ENCODE measurements at places on chromosomes 7 and 10.

DNA sequence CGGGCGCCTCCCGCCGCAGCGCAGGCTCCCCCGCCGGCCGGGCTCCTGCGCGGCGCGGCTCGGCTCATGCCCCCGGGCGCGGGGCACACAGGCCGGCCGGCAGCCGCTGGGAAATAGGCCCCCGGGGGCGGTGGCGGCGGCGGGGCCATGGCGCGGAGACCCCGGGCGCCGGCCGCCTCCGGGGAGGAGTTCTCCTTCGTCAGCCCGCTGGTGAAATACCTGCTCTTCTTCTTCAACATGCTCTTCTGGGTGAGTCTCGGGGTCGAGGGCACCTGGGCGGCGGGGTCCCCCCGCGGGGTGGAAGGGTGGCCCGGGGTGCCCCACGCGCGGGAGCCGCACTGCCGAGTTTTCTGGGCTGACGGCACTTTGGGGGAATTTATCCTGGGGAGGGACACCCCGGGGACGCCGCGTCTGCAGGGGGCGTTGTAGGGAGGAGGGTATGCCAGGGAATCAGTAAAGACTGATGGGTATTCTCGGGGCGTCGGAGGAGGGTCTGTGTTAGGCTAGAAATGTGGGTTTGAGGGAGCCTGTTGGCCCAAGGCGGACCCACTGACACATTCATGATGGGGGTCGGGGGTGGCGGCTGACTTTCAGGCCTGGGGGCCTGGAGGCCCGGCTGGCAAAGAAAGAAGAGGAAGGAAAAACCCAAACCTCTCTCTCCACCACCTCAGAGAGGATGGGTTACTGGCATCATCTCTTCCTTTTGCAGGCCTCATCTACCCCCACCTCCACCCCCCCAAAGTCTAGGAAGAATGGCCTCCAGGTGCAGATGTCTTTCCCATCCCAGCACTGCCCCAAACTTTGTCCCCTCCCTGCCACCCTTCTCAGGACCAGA, 544 bp downstream of the TSPAN33 start:
- no peak for DNase-seq

DNA sequence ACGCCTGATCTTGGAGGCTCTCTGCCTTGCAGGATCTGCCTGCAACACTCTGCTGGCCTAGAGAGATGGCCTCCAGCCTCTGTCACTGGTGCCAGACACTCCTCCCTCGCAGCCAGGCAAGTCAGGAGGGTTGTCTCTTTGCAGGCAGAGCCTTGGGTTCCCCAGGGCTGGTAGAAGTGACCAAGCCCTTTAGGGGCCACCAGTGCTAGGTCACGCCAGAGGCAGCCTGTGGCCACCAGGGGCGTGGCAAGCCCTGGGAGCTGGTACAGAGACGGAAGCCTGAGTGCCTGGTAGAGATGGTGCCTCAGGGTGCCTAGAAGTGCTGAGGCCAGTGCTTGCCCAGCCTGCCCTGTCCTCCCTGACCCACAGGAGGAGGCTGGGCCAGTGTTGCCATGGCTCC, 9.1 kb downstream of the ADCYAP1R1 start:
- no peak for DNase-seq

- DNase-seq, result no peak
These were observed 60.2 kb downstream of the MPP7 start for GRCh38 chr10:28242555-28243204.

DNA sequence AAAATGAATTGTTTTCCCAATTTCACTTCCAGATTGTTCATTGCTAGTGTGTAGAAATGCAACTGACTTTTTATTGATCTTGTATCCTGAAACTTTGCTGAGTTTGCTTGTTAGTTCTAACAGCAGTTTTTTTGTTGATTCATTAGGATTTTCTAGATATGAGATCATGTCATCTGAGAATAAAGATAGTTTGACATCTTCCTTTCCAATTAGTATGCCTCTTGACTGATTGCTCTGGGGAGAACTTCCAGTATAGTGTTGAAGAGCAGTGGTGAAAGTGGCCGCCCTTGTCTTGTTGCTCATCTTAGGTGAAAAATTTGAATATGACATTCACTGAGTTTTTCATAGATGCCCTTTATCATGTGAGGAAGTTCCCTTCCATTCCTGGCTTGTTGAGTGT, 11.9 kb upstream of the SUN1 start:
- no peak for DNase-seq

DNA sequence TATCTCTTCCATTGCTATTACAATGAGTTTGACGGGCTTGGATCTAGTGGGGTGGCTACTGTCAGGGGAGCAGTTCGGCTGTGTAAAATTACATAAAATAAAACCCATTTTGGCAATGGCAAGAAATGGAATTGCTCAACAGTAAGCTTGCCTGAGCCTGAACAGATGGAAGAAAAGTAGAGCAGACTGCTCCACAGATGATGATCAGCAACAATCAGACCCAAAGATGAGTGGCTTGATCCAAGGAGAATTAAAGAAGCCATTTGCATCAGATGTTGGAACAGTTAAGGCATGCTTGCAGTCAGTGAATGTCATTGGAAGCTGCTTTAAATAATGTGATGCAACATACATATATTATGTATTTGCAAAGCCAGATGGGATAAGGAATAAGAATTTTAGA, 256.6 kb upstream of the SMIM30 start:
- no peak for DNase-seq

GRCh38 chr7:226281-226895, 34.0 kb downstream of the FAM20C start:
- no peak for DNase-seq

DNA sequence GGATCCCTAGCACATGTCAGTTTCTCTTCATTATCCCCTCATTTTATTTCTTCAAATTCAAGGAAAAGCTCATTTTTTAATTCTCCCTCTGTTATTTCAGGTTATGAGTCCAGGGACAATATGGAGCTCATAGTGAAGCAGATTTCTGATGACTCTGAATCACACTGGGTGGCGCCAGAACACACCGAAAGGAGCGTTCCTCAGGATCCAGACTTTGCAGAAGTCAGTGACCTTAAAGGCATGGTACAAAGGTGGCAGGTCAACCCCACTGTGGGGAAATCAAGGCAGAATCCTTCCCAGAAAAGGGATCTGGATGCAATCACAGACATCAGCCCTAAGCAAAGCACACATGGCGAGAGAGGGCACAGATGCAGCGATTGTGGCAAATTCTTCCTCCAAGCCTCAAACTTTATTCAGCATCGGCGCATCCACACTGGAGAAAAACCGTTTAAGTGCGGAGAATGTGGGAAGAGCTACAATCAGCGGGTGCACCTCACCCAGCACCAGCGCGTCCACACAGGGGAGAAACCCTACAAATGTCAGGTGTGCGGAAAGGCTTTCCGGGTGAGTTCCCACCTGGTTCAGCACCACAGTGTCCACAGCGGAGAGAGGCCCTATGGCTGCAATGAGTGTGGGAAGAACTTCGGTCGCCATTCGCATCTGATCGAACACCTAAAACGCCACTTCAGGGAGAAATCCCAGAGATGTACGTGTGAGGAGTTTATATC, 21.4 kb downstream of the ZKSCAN5 start:
- no peak for DNase-seq

GRCh38 chr7:2934211-2934731, 90.2 kb upstream of the GNA12 start:
- DNase-seq, result no peak

DNA sequence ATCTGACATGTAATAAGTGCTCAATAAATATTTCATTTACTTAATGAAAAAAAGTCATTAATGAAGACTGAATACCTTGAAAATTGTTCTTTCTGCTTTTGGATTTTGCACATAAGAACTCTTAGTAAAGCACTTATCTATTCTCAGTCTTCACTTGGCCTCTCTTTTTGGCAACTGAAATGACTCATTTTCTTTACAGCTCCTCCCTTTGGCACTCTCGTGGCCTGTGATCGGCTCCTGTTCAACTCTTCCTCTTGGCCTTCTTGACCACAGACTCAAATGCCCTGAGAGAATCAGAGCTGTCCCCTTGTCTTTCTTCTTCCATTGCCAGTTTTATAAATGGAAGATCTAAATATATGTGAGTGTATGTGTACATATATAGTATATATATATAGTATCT, 54.2 kb downstream of the FOXP2 start:
- no peak for DNase-seq

- no peak for DNase-seq
These were observed 50.6 kb upstream of the FZD9 start for GRCh38 chr7:73382934-73383503.

DNA sequence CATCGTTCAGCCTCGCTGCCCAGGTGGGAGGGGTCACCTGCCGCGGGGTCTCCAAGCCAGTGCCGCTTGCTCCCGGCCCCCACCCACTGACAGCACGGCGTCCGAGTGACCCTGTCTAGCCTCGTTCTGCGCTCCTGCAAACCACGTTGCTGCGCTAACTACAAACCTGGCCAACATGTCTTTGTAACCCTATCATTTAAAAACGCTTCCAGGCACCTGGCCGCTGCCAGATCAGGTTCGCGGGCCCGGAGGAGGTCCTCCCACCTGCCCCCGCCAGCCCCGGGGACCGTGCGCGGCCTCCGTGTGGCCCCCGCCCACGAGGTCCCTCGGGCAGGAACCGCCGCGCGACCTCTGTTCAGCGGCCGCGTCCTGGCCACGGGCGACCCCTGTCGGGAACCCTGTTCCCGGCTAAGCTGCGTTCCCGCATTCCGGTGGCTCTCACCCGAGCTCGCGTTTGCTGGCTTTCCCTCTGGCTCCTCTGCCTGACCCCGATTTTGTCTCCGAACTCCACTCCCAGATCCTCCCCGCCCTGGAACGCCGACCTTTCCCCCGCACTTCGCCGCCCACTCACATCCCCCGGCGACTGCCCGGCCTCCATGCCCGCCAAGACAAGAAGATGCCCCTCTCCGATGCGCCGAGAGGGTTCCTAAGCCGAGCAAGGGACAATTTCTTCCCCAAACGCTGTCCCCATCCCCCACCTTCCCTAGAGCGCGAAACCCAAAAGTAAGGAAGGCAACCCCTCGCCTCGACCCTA, 2.4 kb downstream of the SFMBT2 start:
- DNase-seq, result no peak

DNA sequence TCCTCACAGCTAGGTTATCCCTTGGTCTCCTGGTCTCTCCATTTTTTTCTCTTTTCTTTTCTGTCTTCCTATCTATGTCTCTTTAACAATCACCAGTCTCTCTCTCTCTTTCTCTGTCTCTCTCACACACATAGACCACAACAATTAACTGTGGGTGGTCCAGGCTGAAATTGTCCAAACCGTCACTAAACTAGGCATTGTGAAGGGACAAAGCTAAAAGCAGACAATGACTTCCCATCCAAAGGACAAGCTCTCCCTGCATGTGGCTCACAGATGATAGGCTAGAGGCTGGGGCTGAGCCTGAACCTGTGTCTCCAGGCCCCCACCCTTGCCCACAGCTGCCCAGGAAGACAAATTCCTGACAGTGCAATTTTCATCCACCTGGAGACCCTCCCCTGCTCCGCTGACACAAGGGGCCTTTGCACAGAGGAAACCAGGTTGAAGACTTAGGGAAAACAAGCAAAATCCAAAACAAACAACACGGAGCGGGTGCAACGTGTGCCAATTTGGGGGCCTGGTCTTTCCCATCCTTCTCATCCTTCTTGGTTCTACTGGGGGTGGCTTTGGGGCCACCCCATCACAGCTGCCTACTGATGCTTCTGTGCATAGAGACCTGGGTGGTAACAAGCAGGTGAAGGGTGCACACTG, 755.4 kb downstream of the GRID1 start:
- DNase-seq, result no peak

DNA sequence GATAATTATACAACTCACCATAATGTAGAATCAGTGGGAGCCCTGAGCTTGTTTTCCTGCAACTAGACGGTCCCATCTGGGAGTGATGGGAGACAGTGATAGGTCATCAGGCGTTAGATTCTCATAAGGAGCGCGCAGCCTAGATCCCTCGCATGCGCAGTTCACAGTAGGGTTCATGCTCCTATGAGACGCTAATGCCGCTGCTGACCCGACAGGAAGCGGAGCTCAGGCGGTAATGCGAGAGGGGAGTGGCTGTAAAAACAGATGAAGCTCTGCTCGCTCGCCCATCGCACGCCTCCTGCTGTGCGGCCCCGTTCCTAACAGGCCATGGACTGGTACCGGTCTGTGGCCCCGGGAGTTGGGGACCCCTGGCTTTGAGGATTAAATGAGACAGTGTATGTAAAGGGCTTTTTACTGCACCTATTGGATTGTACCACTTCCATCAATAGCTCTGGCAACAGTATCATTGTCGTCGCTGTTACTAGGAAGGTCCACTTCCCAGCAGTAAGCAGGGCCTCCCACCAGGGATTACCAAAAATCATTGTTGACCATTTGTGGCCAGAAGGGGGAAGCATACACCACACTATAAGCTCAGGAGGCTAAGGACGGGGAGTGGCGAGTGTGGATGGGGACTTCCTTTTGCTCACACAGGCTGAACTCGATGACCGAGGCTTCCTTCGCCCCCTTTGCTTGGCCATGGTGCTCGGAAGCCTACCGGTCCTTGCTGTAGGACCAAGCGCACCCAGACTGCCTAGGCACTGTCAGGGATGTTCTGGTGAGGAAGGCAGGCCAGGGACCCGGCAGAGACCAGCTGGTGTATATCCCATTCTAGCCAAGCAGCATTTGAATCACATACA, 26.4 kb downstream of the AKR1B1 start:
- peak; percentile 94 for DNase-seq

DNA sequence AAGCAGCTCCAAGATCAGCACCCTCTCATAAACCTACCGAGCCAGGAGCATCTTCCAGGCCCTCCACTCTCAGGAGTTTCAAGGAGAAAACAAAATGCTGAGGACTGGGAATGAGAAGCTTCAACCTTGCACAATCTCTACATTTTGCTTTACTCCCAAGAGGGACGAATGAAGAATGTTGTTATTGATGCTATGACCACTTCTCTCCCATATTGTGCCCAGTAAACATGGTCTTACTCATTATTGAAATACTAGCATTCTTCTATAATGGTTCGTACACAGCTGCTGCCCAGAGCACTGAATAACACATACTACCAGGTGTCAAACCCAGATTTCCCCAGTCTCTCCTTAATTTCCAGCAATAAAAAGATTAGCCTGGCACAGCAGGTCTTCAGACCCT, 63.4 kb upstream of the BET1 start:
- DNase-seq, result no peak

GRCh38 chr10:26931223-26931622, 70.5 kb upstream of the ABI1 start:
- DNase-seq, result no peak

DNA sequence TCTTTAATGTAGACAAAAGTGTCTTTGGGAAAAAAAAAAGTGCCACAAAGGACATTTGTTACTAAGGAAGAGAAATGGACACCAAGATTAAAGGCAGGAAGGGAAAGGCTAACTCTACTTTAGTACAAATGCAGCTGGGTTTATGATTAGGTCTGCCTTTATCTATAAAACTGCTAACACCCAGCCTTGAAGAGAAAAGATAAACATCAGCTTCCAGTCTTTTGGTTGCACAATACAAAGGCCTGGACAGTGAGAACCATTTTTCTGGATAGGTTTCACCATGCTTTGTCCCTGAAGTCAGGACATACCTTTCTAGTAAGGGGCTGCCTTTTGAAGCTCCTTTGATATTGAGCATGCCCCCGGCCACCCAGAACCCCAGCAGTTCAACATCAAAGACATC, 45.1 kb downstream of the ZNF248 start:
- DNase-seq, result no peak

DNA sequence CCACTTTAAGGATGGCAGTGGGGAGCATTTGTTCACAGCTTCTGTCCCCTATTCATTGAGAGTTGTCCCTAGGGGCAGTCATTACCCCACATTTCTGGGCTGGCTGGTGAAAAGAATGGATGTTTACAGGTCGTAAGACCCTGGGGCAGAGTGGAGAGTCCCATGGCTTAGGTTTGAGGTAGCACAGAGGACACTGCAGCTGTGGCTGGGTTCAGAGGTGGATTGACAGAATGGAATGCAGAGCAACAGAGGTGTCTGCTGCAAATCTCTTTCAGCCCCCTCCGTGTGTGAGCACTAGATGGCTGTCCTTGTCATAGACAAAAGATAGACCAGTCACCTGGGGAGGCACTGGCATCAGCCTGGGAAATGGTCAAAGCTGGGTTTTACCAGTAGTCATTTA, 141.9 kb downstream of the CACNB2 start:
- no peak for DNase-seq

Measured in Panc1 (cell line).